ENCODE measurements at places on chromosomes 1 and 21.

DNA sequence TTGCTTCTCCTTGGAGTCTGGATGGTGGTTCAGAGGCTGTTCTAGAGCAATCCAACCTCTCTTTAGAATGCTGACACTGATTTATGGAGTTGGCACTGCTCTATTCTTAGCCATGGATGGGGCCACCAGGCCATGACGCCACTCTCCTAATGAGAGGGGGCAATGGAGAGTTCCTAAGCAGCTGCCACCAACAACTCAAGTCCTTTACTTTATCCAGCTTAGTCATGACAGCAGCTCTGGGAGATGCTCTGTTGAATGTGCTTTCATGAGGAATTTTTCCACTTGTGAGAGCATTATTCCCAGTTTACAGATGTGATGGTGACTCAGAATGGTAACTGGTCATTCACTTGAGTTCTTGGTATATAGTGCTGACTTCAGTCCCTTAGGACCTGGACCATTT lies 366.3 kb downstream of the HHAT start:
- DNase-seq: no peak

GRCh38 chr1:39344394-39345154 lies 140.1 kb downstream of the MACF1 start:
- no peak for DNase-seq

GRCh38 chr1:215001419-215002021 lies 81.0 kb upstream of the KCNK2 start:
- no peak for DNase-seq

DNA sequence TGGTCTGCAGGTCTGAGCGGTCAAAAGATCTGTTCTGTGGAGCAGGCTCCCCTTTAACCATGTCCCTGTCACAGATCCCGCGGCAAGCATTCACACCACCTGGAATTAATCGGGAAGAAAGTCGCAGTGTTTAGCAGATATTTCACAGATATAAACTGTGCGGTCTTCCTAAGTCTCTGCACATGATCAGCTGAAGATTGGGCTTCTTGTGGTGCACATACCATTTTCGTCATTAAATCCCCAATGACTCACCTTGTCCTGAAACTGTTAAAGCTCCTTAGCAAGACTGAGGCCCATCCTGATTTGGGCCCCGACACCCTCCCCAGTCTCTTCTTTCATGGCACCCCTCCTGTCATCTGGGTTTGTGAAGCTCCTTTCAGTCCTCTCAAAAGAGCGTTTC lies 158.8 kb downstream of the KIF26B start:
- DNase-seq: no peak

DNA sequence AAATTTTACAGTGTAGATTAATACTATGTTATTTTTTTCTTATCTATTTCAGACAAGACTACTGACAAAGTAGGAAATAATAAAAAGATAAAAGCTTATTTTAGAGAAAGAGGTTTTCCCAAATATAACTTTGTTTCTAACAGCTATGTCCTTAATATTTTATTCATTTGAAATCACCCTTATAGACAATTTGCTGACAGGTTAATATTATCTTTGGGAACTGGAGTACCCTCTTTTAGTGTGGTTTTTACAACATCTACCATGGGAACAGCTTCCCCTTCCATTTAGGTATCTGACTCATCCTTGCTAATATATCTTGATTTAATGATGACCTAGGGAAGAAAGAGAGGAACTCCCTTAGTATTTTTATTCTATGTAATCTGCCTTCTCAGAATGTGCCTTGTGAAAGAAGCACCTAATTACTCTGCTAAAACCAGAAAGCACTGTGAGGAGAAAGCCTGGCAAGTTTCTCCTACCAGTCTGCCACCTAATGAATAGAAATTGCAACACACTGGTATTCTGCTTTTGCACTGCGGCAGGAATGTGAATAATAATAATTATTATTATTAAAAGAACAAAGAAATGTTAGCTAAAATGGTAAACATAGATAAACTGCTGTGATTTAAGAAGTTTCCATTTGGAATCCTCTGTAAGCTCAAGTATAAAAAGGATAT lies 192.8 kb downstream of the PDE4B start:
- no peak for DNase-seq

DNA sequence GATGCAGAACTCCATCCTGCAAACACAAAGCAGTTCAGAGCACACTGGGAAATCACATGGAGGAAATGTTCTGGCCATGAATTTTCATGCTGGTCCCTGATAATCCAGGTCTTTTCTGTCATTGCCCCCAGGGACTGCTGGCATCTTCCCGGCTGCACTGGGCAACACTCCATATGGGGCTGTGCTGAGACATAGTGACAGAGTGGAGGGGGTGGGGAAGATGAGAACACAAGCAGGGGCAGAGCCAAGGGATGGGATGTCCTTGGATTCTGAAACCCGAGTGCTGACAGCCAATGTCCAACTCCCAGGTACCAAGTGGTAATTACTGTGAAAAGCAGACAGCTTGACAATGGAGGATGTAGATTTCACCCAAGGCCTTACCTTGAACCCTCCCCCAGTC lies 185.7 kb downstream of the HIVEP3 start:
- DNase-seq: no peak

DNA sequence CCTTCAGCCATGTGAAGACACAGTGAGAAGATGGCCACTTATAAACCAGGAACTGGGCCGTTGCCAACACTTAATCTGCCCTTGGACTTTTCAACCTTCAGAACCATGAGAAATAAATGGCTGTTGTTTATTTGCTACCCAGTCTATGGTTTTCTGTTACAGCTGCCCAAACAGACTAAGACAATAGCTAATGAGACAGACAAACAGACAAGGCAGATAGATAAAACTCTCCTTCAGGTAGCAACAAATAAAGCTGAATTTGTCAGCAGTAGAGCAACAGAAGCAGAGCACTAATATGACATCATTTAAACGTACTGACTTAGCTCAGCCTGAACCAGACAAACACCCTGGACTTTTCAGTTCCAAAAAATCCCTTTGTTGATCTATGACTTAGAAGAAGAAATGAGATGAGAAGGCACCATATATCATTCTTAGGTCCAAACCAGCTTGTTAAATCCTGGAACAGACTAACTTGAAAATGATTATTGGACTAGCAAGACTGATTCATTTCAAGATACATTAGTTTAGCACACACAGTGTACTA lies 27.0 kb downstream of the ZZZ3 start:
- DNase-seq: no peak

GRCh38 chr1:77227381-77227780 lies 8.2 kb upstream of the PIGK start:
- no peak for DNase-seq

GRCh38 chr1:64578270-64578973 lies 108.5 kb downstream of the CACHD1 start:
- no peak for DNase-seq

DNA sequence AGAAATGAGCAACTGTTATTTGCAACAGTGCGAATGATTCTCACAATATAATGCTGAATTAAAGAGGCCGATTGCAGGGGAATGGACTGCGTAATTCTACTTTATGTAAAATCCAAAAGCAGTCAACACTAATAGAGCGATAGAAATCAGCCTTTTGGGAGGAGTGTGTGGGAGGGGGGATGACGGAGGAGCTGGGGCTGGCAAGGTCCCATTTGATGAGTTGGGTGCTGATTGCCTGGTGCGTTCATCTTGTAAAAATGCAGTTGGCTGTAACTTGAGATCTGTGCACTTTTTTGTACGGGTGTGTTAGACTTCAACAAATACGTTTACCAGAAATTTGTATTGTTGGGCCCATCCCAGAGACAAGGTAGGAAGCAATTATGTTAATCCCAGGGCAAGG lies 20.7 kb downstream of the TNFRSF8 start:
- DNase-seq: peak; percentile 16

GRCh38 chr1:8903908-8904650 lies 25.6 kb upstream of the ENO1 start:
- peak; percentile 92 for DNase-seq

- DNase-seq: no peak
These were observed 140.4 kb downstream of the S1PR1 start for GRCh38 chr1:101377084-101377835.

GRCh38 chr21:41585199-41585994 lies 77.4 kb upstream of the TMPRSS2 start:
- no peak for DNase-seq

- DNase-seq: no peak
These were observed 593.9 kb downstream of the KIF26B start for GRCh38 chr1:245748646-245749045.

GRCh38 chr1:41294216-41294615 lies 52.1 kb upstream of the SCMH1 start:
- DNase-seq: no peak

All from fibroblast of skin of left biceps (primary cell).